Stimulated activated CD8-positive, alpha-beta memory T cell treated with anti-CD3 and anti-CD28 coated beads, Interleukin-2, amount 100 ng/mL, for 1 hour (primary cell): ENCODE measurements at places on chromosomes 2 and 18.

GRCh38 chr2:99430614-99431291 is 59.1 kb downstream of the REV1 start:
- DNase-seq: no peak

- DNase-seq: no peak
Observed at GRCh38 chr2:19576411-19576810, 218.0 kb upstream of the OSR1 start.

GRCh38 chr2:73272270-73272669 is 12.0 kb downstream of the FBXO41 start:
- no peak for DNase-seq

DNA sequence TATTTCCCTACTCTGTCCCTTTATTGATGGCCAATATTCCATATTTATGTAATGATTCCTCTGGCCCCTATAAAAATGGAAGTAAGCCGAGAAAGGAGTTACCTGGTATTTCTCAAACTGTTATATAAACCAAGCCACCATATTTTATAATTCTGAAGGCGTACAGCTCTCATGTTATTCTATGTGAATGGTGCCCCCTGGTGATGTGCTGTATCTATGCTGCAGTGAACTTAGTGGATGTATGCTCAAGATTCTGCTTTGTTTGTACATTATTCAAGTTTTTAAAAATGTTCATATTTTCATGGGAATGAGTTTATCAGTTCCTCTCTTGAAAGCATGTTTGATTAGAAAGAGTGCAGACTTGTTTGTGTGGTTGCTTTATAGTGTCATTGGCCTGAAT is 194.5 kb upstream of the LRRTM1 start:
- DNase-seq: no peak

DNA sequence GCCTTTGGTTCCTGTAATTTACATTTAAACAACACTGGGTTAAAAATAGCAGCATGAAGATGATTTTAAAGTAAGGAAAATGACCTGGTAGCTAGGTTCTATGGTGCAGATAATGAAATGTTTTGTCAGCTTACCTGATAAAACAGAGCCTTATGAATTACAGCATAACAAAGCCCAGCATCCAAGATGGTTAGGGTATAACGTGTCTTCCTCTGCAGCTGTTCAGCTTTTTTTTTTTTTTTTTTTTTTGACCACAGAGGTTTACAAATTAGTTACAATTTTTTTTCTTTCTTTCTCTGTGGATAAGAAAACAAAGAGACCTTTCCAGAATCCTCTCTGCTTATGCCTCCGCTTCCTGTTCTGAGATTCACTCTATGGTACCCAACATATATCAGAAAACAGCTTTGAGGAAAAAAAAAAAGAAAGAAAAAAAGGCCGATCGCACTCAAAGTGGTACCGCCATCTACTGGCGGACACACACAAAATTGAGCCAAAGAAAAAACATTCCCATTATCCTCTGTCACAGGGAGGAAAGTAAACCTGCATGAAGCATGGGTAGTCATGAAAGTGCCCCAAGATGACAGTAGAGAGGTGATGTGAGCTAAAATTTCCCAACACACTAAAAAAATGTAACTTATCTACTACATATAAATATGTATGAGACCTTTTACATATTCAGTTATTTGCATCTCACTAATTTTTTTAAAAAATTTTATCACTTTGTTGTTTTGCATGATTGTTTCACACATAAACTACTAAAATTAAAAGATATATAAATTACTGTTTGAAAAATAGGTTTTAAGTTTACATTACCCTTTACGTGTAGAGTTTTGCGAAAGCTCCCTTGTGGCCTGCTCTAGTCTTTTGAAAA is at the start of gene SCN3A:
Gene SCN3A, minus strand, starts transcription at position 362 of the 871 bp plus-strand sequence. CDS start 27,656 bp downstream, outside the sequence.
- no peak for DNase-seq

DNA sequence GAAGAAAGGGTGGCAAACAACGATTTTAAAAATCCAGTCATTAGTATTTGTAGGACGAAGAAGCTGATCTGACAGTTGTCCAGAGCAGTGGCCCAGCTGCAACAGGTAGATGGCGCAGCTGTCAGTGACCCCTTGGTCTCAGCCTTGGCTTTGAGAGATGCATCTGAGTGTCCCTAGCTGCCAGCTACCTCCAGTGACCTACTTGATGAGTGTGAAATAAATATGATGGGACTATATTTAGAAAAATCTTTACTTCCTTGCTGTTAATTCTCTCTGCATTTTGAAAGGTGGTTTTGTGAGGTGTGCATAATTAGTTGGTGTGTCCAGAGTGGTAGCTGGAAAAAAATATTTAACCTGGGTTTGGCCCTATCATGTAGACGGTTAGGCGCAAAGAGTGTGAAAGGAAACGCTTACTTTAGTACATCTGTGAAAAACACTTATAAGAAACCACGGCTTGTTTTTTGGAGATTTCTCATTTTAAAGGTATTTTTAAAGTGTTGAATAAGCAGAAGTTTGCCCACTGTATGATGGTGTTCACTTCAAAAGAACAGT is 963 bp downstream of the INPP1 start:
- DNase-seq: no peak

DNA sequence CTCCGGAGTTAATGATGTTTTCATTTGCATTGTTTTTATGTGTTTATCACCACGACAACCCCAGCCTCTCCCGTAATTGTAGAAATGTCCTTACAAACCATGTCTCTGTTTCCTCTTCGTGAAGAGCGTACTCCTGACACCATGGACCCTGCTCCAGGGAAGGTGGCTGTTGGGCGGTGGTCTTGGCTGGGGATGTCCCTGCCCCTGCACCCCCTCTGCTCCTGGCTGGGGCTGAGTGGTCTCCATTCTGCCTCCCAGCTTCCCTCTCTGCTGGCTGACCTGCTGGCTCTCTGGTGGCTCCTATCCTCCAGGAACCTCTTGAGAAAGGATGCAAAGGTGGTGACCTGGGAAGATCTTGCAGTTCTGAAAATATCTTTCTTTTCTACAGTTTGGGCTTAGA is 81.1 kb downstream of the ASB1 start:
- no peak for DNase-seq

GRCh38 chr2:60450488-60450887 is 103.0 kb downstream of the BCL11A start:
- DNase-seq: no peak

GRCh38 chr2:75459565-75460310 is 101.0 kb downstream of the EVA1A start:
- no peak for DNase-seq

GRCh38 chr2:119425620-119426395 is 5.8 kb upstream of the TMEM37 start:
- DNase-seq: no peak

GRCh38 chr2:25674077-25674362 is 643 bp upstream of the DTNB start:
- no peak for DNase-seq

DNA sequence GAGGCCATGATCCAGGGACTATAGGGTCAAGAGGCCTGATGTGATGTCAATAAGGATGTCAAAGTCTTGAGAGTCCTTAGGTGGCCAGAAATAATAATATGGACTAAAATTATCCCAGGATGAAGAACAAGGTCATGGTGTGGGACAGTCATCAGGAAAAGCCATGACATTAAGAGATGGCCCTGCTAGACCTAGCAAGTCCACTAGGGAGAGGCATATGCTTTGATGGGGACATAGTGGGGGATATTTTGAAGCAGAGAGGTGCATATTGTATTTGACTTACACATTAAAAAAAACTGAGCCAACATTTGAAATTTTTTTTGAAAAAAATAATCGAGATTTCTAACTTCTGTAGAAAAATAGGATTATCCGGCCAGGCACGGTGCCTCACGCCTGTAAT is 53.3 kb upstream of the CXCR4 start:
- no peak for DNase-seq

- DNase-seq: no peak
Observed at GRCh38 chr2:241592126-241592845, 33.7 kb downstream of the BOK start.

DNA sequence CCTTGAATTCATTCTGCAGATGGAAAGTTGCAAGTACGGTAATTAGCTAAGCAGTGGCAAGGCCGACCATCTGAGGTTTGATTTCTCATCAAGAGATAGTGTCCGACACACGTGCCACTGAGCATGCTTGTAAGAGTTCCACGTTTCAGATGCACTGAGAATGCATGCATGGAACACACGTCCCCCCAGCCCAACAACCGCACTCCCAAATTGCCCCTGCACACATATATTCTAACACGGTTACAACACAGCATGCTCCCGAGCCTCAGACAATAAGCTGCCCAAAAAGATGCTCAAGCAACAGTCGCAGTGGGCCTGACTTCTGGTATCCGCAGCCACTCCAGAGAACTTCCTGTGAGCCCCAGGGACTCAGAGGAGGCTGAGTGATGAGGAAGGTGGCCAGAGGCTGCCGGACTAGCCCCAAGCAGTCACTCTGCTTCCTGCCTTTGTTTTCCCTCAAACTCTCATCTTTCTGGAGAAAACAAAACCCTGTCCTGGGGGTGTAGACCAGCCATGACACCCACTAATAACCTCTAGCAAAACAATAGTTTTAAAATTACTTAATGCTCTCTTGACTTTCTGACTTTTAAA is 204.0 kb downstream of the TGIF1 start:
- no peak for DNase-seq
